ENCODE measurements at places on chromosomes 4 and X.

GRCh38 chrX:57044245-57044644, 48.9 kb upstream of the SPIN3 start:
- DNase-seq, result no peak

DNA sequence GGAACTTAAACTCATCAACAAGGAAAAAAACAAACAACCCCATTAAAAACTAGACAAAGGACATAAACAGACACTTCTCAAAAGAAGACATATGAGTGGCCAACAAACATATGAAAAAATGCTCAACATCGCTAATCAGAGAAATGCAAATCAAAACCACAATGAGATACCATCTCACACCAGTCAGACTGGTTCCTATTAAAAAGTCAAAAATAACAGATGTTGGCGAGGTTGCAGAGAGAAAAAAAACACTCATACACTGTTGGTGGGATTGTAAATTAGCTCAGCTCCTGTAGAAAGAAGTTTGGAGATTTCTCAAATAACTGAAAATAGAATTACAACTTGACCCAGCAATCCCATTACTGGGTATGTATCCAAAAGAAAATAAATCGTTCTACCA, 28.7 kb downstream of the APLN start:
- DNase-seq, result peak; percentile 37

- no peak for DNase-seq
These were observed 2.6 kb downstream of the LSM6 start for GRCh38 chr4:146178126-146178525.

GRCh38 chr4:121706595-121707021, 9.8 kb upstream of the ANXA5 start:
- peak; percentile 93 for DNase-seq

GRCh38 chrX:10246297-10246696, 89.5 kb downstream of the CLCN4 start:
- DNase-seq, result no peak

DNA sequence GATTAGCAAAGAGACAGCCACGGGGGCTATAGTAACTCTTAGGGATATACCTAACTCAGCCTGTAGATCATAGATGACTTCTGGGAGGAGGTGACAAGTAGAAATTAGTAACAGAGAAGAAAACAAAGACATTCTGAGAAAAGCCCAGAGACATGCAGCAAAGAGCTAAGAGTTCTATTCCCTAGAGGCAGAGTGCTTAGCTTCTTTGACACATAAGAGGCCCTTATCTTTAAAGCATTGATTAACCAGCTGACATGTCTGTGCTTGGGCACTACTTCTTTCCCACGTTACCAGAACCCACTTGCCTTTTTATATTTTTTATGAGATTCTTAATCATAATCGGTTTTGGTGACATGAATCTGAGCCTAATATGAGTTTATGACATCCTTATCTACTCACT, 179.5 kb downstream of the GABRB1 start:
- no peak for DNase-seq

DNA sequence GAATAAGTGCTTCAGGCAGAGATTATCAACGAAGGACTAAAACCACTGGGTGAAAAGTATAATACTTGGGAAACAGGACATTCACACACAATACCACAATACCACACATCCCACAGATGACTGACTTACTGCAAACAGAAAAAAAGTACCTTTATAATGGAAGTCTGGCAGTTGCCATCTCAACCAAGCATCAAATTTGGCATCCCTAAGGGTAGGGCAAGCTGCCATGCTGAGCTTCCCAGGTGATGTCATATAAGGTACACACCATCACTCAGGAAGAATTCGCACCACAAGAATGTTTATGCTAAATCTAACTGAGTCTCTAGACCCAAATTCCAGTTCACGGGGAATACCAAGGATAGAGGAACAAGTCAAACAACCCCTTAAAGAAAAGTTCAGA, 9.1 kb downstream of the QDPR start:
- DNase-seq, result no peak

DNA sequence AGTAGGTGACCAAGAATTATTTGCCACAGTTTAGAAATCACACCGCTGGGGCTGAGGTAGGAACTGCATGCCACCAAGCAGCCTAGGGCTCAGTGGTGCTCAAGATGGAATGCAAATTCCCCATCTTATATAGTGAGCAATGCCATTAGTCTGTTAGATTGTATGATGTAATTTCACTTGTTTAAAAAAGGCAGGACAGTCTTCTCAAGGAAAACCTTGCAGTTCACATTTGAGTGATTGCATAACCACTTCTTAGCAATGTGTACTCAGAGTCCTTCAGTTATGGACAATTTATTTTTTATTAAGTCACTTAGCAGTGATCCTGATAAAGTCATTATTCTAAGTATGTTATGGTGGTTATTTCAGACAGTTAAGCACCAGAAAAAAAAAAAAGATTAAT, 142.9 kb upstream of the SFRP2 start:
- peak; percentile 84 for DNase-seq

DNA sequence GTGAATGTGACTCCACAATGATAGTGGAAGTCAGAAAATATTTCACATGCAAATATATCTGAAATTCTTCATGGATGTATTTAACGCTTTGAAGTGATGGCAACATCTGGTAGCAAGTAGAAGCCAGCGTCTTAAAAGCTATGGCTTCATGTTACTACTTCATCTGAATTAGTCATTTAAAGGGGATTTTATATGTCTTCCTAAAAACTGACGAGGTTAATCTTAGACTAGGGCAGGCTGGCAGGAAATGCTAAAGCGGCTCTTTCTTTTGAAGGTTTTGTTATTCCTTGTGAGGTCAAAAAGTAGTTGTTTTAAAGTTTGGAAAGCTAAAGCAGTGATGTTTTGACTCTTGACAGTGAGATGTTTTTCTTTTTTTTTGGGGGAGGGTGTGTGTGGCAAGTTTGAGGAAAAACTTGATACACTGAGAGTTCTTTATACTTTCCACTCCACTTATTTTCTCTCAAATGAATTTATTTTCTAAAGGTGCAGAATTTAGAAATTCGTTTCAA, 22.6 kb downstream of the PLS3 start:
- peak; percentile 54 for DNase-seq

- DNase-seq, result peak; percentile 45
These were observed 164.7 kb upstream of the SLIT2 start for GRCh38 chr4:20086799-20087521.

DNA sequence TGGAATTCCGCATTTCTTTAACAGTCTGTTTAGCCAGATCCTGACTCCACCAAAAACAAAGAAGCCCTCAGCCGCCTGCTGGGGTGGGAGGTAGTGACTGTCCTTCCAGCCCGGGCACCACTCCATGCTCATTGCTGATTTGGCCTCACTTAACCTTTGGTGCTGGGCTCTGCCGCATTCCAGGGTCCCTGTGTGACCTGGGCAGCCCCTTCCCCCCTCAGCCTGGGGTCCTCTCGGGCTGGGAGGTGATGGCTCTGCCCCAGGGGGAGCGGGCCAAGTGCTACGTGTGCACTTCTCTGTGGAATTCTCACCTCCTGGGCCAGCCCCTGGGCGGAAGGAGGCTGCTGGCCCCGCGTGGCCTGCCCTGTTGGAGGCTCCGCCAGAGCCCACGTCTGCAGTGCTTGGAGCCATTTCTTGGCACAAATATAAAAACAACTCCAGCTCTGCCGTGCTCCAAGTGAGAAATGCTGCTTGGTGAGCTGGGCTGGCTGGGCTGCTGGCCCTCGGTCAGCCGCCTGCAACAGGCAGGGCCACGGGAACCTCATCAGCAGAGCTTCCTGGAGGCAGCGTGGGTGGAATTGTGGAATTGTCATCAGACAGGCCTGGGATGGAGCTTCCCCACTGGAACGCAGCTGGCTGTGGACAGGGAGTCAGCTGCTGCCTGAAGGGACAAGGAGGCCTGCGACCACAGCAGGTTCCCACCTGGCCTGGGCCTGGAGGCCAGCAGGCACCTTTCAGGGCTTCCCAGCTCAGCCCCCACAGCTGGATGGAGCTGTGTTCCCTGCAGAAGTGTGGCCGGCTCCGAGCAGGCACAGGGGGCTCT, 66.0 kb downstream of the TRMT44 start:
- DNase-seq, result peak; percentile 82

DNA sequence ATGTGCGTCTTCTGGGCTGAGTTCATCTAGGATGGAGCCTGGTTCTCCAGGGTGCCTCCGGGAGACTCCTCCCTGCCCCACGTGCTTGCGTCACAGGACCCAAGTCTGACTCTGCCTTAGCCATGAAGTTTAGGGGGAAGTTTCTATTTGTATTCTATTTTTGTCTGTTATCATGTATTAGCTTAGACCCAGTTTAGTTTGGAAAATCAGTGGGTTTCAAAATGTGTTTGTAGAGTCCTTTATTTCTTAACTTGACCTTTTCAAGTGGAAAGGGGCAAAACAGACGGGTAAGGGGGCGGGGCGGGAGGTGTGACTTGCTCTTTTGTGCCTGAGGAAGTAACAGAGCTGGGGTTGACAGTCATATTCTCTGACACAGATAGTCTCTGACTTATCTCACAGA, 86.0 kb downstream of the HTT start:
- no peak for DNase-seq

DNA sequence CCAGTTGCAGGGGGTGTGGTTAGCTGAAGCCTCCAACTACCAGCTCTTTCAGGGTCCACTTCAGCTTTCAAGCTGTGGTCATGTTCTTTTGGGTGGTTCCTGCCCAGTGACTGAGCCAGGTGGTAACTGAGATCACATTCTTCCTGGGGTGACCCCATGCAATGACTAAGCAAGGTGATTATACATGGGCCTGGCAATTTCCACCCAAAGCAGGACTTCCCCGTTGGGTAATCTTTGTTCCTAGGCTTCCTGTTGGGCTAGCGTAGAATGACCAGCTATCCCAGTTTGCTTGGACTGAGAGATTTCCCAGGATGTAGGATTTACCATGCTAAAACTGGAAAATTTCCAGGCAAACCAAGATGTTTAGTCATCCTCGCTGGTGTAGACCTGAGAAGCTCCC, 18.4 kb upstream of the MAGEB17 start:
- DNase-seq, result no peak

GRCh38 chr4:55834086-55834795, 14.7 kb downstream of the EXOC1L start:
- DNase-seq, result no peak

- DNase-seq, result peak; percentile 43
These were observed 34.4 kb downstream of the NFKB1 start for GRCh38 chr4:102535398-102536082.

GRCh38 chr4:17719106-17719505, 62.3 kb downstream of the FAM184B start:
- DNase-seq, result no peak

GRCh38 chr4:142940425-142941330, 94.6 kb upstream of the INPP4B start:
- no peak for DNase-seq

DNA sequence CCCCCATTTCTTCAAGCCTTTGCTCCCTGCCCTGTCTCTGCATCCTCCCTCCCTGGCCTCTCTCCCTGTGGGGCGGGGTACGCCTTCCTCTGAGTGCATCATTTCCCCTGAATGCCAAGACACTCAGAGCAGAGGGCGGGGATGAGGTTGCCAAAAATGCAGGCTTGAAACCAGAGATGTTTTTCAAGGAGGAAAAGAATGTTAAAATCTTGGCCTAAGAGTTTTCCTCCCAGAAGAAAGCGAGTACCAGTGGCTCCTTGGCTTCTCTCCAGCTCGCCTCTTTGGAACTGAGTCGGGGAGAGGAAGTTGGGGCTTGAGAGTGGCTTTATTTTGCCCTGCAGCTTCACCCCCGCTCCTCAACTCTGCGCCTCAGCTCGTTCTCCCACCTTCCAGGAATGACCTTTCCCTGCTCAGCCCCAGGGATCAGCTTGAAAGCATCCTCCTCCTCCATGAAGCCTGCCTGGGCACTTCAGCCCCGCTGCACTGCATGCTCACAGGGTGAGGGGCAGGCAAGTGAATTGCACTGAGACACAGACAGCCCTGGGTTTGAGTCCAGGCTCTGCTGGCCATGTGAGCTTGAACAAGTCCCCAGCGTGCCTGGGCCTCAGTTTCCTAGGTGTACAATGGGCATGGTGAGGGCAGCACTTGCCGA, 57.5 kb upstream of the SORCS2 start:
- DNase-seq, result peak; percentile 96

DNA sequence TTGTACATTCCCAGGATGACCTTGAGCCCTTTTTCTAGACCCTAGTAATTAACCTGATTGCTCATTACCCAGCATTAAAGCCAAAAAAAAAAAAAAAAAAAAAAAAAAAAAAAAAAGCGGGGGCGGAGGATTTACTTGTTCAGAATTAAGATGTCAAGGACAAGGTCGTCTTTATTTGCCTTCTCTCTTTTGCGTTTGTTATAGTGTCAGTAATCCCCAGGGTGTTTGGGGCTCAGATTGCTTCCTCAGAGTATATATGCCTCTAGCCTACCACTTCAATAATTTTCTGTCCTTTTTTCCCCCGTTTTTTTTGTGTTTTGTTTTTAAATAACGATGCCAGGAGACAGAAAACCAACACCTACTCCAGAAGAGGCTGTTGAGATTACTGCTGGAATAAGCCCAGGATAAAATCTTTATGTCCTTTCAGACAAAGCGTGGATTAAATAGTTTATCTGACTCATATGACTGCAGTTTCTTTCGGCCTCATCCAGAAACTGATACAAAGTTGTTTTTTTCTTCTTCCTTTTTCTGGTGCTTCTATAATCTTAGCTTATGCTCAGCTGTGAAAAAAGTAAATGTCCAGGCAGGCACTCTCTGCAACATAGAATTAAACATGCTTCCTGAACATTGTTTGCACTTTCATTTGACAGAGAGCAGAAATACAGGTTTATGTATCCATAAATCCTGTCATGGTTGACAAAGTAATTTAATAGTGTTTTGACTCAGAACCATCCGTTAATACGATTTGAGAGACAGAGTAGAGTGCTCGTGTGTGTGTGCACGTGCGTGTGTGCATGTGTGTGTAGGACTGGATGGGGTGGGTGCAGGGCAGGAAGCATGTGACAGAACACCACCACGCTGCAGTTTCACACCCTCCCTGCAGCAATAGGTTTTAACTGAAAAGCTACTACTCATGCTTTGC, 138.6 kb downstream of the AFF1 start:
- no peak for DNase-seq

GRCh38 chr4:129437347-129437746, 341.4 kb downstream of the C4orf33 start:
- no peak for DNase-seq

- peak; percentile 68 for DNase-seq
These were observed 27.2 kb upstream of the SEC24B start for GRCh38 chr4:109406337-109406931.

GRCh38 chr4:8290701-8290970, 21.1 kb downstream of the HTRA3 start:
- DNase-seq, result no peak

GRCh38 chr4:147785129-147785528, 53.2 kb downstream of the ARHGAP10 start:
- DNase-seq, result no peak

GRCh38 chr4:3114377-3114776, 39.9 kb downstream of the HTT start:
- peak; percentile 12 for DNase-seq

DNA sequence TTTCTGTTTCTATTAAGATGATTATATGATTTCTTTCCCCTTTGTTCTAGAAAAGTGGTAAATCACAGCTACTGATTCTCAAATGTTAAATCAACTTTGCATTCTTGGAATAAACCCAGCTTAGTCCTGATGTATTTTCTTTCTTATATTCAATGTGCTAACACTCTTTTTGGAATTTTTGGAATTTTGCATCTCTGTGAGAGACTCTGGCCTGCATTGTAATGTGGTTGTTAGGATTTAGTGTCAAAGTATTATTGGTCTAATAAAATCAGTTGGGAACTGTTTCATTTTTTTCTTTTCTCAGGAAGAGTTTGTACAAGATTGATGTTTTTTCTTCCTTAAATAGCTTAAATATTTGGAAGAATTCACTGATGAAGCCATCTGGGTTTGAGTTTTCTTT, 109.6 kb downstream of the KIT start:
- DNase-seq, result peak; percentile 84

All from AG10803 (cell line).